ENCODE measurements at places on chromosomes 3 and 15.
A peak's percentile ranks its signal among the peaks of the same experiment; 100 is the strongest.

- no peak for DNase-seq
Measured at GRCh38 chr3:4225005-4225471, 78.1 kb upstream of the SETMAR start.

DNA sequence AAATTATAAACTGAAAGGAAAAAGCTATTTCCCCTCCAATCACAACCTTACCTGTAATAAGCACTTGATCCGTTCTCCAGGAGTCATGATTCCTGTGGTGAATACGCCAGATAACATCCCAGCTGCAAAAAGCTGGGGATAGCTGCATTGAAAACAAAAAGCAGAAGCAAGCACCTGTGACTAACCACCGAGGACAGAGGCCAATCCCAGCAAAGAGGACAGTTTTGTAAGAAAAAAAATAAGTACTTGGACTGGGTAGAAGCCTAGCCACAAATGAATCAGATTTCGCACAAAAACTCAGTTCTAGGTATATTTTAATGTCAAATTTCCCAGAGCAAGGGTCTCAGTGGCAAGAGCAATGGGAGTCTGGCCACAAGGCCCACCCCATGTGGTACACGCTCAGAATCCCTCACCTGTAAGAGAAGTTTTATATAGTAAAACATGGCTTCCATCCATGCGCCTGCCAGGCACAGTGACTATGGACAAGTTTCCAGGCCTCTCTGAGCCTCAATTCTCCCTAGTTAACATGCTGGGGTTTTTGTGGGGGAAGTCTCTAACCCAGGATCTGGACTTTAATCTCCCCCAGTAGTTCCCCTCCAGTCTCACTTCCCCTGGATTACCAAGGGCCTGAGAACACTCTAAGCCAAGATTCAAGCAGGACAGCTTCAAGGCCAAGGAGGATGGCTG is 19.2 kb downstream of the SLC25A20 start:
- no peak for DNase-seq

GRCh38 chr3:69443457-69443920 is 57.6 kb upstream of the FRMD4B start:
- no peak for DNase-seq

DNA sequence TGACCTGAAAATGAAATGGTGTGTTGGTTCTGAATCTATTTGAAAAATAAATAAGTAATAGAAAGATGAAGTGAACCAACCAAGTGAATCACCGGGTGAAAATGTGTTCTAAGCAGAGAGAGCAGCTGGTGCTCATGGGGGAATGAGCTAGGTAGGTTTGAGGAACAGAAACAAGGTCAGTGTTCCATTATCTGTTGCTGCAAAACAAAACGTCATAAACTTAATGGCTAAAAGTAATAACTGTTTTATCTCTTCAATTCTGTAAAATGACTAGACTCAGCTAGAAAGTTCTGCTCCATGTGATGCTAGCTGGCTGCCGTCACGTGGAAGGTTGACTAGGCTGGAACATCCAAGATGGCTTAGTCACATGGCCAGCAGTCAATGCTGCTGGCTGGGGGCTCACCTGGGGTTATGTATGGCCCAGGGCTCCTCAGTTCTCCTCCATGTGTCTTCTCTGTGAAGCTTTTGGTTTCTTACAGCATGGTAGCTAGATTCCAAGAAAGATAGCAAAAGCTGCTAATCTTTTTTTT is 13.3 kb upstream of the SH3BP5 start:
- DNase-seq: no peak

DNA sequence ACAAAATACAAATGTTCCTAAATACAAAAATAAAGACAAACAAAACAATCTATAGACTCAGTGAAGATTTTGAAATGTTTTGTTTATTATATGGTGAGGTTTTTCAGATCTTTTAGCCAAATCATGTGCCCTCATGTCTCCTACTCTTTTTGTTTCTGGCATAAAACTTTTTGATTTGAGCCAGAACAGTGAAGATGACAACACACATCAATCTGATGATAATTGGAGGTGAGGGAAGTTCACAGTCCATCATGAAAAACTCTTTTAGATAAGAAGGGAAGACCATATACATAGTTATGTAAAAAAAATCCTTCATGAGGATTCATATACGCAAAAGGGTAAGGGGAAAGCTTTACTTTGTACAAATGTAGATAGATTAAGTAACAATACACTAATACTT is 75.1 kb upstream of the OSBPL11 start:
- no peak for DNase-seq

GRCh38 chr15:54007256-54007655 is 29.0 kb downstream of the UNC13C start:
- no peak for DNase-seq

DNA sequence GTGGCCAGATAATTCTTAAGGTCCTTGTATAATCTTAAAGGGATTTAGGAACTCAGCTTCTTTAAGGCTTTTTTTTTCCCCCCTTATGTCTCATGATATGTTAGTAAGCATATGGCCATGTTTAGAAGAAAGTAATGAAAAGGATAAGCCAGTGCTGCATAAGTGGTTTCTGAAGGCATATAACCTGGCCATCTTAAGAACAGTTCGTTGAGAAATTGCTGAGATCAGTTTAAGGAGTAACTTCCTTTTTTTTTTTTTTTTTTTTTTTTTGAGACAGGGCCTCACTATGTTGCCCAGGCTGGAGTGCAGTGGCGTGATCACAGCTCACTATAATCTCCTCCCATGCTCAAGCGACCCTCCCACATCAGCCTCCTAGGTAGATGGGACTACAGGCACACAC is 51.7 kb downstream of the UBE2E2 start:
- no peak for DNase-seq

DNA sequence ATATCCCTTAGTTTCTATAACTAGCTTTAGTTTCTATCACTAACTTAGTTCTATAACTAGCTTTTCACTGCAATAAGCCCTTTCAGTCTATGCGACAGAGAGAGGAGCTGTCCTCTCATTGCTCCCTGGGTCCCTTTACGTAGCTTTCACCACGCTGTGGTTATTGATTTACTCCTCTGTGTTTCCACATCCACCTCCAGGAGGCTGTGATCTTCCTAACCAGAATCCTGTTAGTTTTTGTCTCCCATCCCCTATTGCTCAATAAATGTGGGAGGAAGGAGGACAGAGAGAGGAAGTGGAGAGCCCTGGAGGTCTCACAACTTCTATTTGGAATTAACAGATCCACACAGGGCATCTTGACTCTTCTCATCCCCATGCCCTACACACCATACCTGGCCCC is 1036.1 kb downstream of the MCTP2 start:
- no peak for DNase-seq

DNA sequence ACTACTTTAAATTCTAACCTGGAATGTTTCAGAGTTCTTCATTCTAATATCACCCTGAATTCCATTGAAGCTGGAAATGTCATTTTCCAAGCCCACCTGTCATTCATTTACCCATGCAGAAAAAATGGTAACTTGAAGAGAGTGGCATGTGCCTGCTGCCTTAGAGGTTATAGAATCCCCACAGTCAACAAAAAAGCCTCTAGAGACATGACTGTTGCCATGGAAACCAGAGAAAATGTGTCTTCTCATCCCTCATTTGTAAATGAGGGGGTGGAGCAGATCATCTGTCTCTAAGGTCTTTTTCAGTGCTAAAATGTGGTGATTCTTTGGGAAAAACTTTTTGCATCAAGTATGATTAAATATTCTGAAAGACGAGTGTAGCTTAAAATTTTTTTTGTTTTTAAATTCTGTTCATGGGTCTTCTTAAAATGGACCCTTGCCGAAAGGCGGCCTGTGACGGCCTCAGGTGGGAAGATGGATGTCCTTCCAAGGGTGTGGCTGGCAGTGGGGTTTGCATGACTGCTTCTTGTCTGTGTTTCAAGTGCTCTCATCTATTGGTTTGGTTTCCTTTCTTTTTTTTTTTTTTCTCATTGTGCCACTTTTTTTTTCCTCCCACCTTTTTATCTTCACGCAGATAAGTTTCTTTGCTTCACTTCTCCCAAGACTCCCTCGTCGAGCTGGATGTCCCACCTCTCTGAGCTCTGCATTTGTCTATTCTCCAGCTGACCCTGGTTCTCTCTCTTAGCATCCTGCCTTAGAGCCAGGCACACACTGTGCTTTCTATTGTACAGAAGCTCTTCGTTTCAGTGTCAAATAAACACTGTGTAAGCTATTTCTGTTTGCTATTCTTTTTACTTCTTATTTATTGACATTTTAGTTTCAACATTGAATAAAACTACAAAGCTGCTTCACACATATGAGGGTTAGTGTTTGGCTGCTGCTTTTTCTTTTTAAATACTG is 23.0 kb downstream of the TPM1 start:
- DNase-seq: no peak

GRCh38 chr3:162658003-162658402 is 1161.4 kb downstream of the OTOL1 start:
- no peak for DNase-seq

DNA sequence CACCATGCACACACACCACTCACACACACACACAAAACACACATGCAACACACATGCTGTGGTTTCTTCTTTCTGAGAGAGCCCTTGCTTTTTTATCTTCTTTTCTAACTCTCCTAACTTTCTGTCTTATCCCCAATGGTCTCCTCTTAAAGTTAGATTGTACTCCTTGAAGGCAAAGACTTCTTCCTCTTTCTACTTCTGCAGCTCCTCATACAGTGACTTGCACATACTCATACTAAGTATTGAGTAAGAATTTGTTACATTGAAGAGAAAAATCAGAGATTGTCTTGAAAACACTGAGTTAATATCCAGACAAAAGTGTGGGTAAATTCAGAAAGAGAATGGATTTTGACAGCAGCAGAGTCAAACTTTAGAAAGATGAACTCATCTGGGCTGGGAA is 64.4 kb downstream of the GTPBP8 start:
- no peak for DNase-seq

DNA sequence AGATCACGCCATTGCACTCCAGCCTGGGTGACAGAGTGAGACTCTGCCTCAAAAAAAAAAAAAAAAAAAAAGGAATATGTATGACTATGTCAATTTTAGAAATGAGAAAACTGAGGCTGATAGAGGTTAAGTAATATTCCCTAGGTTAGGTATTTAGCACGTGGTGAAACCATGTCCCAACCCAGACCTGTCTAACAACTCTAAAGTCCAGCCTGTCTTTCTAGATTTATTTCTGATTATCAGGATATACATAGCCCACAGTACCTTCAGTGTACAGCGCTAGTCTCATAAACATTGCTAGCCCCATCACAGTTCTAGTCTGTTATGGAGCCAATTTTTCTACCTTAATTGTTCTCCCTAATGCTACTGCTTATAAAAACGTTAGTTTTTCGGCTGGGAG is 88.4 kb upstream of the RAP2B start:
- DNase-seq: no peak

DNA sequence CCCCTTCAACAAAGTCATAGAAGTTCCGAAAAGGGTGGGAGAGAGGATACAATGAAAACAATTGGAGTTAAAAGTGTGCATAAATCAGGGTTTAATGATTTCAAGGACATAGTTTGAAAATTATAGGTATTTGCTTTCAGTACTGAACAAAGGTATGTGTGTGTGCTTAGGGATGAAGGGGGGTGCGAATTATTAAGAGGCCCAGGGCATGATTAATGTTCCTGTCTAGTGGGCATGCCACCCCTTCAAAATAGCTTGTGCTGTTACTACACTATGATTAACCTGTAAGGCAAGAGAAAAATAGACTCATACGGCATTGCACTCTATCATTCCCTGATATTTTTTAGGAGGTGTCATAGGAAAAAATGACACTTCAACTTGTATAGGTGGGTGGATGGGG is 731.6 kb downstream of the NAALADL2 start:
- DNase-seq: no peak

- DNase-seq: no peak
Measured at GRCh38 chr3:126305427-126305826, 51.8 kb downstream of the KLF15 start.

- DNase-seq: no peak
Measured at GRCh38 chr3:133945381-133946095, 49.9 kb upstream of the RAB6B start.

GRCh38 chr3:73255609-73256029 is 194.2 kb downstream of the EBLN2 start:
- peak; percentile 60 for DNase-seq

GRCh38 chr3:111714305-111714704 is 119.2 kb upstream of the ZBED2 start:
- DNase-seq: no peak

DNA sequence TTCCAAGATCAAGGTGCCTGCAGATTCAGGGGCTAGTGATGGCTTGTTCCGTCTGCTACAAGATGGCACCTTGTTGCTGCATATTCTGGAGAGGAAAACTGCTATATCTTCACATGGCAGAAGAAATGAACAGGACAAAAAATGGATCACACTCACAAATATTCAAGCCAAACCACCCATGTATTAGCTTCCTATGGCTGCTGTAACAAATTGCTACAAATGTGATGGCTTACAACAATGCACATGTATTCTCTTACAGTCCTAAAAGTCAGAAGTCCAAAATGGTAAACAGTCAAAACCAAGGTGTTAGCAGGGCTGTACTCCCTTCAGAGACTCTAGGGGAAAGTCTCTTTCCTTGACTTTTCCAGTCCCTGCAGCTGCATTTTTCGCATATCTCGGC is 55.8 kb downstream of the TRIM42 start:
- no peak for DNase-seq

- no peak for DNase-seq
Measured at GRCh38 chr15:56468401-56468800, 3.5 kb upstream of the MNS1 start.

DNA sequence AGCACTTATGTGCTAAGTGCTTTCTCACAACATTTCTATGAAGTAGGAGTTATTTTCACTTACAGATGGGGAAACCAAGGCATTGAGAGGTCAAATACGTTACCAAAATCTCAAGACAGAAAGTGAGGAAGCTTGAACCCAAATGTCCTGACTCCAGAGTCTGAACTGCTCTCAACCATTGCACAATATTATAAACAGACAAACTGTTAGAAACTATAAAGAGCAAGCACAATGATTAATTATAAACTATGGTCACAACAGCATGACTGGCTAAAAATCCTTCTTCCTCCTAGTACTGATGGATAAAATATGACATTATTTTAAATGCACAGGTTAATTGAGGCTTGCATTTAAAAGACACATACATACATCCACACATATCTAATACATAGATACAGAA is 77.9 kb upstream of the ASB14 start:
- no peak for DNase-seq

GRCh38 chr3:525415-525814 is 328.9 kb downstream of the CHL1 start:
- DNase-seq: no peak

DNA sequence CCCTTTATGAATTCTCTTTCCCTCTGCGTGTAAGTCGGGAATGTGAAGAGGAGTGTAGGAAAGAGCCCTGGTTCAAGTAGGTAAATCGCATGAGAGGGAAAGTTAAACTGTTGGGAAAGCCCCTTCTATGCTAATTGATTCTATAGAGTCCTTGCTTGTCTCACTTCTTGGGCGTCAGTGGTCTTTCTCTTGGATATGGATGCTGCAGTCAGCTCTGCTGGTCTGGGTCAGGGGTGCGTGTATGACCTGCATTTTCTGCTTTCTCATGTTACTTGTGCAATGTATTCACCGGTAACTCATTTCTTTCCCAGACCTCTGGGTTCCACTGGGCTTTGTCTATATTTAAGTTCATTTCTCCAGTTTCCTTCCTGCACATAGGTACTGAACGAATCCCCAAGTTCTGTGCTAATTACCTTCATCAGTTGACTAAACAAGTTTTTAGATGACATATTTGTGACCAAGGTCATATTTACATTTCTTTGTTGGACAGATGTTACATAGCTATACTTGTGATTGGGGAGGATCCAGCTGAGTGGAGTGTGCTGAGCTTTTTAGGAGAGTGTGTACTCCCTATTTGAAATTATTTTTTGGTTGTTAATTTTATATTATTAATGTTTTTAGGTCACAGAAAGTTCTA is 1.4 kb downstream of the SETD5 start:
- no peak for DNase-seq
